PC-3 (cell line): ENCODE measurements at places on chromosomes 6 and 20. TPM values are rescaled to one million over a fixed set of nuclear protein-coding genes. Genes with fewer than 3 reads are reported as not detected.

The DEFB132 gene
- total RNA-seq = not detected in 2 replicates

DNA sequence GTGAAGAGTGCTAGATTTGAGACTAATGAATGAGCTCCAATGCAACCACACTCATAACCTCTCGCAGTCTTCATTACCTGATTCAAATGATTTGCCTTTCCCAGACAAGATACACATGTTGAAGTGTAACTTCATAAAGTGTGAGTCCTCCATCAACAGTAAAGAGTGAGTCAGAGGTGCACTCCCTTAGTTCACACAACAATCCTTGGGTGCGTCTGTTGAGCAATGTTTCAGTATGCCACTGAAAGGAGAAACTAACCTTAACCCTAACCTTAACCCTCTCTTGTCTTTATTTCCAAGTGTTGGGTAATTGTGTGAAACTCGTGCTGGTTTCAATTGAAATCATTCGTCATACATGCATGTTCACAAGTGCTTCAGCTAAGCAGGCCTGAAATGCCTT lies 21.0 kb upstream of the RIN2 start:
- H3K4me1 ChIP-seq = peaks cover 48% of the 10 kb centered on the region
- no peak overlapping the region for H3K4me3 ChIP-seq
- no peaks in the 10 kb centered on the region for H3K27me3 ChIP-seq
- peak overlapping the region; percentile 96 for H3K27ac ChIP-seq
- no peaks in the 10 kb centered on the region for H3K36me3 ChIP-seq

DNA sequence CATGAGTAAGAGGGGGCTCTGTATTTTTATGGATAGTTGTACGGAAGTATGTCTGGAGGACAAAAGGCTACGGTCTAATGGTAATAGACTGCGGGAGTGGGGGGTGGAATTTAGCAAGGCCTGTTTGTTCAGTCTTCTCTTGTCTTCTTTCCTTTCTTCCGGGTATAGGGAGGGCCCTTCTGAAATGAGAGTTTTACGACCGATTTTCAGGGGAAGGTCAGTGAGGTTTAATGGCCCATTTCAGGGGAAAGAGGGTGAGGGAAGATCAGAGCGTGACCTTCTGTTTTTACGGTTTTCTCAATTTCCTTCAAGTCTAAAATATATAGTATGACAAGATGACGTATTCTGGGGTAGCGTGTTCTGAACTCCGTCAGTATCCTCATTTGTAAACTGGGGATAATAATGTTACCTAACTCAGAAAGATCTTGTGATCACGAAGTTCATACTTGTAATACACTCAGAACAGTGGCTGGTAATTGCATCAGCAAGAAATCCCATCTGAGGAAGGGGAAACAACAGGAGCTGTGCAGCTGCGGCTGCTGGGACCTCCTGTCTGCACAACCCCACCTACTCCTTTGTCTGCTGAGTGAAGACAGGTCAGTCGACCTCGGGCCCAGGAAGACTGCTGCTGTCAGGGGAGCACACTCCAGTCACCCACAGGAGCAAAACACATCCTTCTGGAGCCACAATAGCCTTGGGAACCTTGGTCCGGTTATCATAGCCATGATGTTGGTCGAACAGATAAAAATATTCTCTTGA lies 90.4 kb downstream of the MAP3K7 start:
- no peak overlapping the region for H3K27ac ChIP-seq
- no peaks in the 10 kb centered on the region for H3K27me3 ChIP-seq
- H3K4me1 ChIP-seq = peaks cover 13% of the 10 kb centered on the region; the same call in 1 of the 2 replicates
- DNase-seq = no peak
- no peaks in the 10 kb centered on the region for H3K36me3 ChIP-seq

DNA sequence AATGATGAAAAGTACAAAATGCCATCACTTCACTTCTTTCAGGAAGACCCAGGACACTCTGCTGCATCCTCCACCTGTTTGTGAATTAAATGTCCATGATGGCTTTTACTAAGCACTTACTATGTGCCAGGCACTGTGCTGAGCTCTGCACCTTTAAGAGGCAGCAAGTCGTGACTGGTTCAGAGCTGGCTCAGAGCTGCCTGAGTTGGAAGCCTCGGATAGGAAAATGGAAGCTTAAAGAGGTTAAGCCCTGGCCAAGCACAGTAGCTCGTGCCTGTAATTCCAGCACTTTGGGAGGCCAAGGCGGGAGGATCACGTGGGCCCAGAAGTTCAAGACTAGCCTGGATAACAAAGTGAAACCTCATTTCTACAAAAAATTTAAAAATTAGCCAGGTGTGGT lies 95.6 kb downstream of the SNX5 start:
- no peak overlapping the region for H3K27ac ChIP-seq
- DNase-seq = no peak
- no peaks in the 10 kb centered on the region for H3K36me3 ChIP-seq
- no peak overlapping the region for H3K4me3 ChIP-seq
- peaks cover 17% of the 10 kb centered on the region for H3K4me1 ChIP-seq

The PPP1R3G gene
- total RNA-seq = 2.8 and 3.2 TPM in 2 replicates

The GNAS-AS1 gene
- total RNA-seq = 0.11 TPM in 1 of 2 replicates, not detected in the other

GRCh38 chr20:50724851-50725723 lies 6.3 kb upstream of the PARD6B start:
- peak overlapping the region; percentile 72 for H3K27ac ChIP-seq
- H3K27me3 ChIP-seq = no peaks in the 10 kb centered on the region
- peaks cover 35% of the 10 kb centered on the region for H3K4me1 ChIP-seq
- H3K4me3 ChIP-seq = peak overlapping the region; percentile 31; the same call in 1 of the 2 replicates
- peak; percentile 91 for DNase-seq
- H3K36me3 ChIP-seq = no peaks in the 10 kb centered on the region

DNA sequence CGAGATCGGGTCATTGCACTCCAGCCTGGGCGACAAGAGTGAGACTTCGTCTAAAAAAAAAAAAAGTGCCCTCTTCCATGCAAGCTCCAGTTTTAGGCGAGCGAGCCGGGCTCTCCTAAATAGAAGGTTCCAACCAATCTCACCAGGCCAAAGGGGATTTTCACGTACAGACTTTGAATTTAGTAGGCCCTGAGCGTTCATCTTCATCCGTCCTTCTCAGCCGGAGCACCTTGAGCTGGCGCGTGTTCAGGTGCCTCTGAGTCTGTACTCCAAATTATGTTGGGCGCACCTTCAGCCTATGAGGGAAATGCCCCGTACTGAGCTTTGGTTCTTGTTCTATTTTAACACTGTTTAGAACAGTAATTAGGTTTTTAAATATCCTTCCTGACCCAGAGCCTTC lies 817 bp upstream of the TAP2 start:
- H3K27me3 ChIP-seq = no peaks in the 10 kb centered on the region
- no peaks in the 10 kb centered on the region for H3K36me3 ChIP-seq
- peaks cover 25% of the 10 kb centered on the region for H3K4me1 ChIP-seq
- no peak overlapping the region for H3K27ac ChIP-seq

The TEAD3 gene
- 9.2 and 15.4 TPM in 2 replicates for total RNA-seq

GRCh38 chr6:16256781-16257180 lies 18.4 kb downstream of the GMPR start:
- no peaks in the 10 kb centered on the region for H3K27me3 ChIP-seq
- H3K4me3 ChIP-seq = no peak overlapping the region
- H3K4me1 ChIP-seq = no peaks in the 10 kb centered on the region
- H3K36me3 ChIP-seq = no peaks in the 10 kb centered on the region
- no peak for DNase-seq
- no peak overlapping the region for H3K27ac ChIP-seq

The UBE2C gene
- 251 and 304 TPM in 2 replicates for total RNA-seq

- no peaks in the 10 kb centered on the region for H3K36me3 ChIP-seq
- no peaks in the 10 kb centered on the region for H3K27me3 ChIP-seq
- H3K27ac ChIP-seq = no peak overlapping the region
- DNase-seq = peak; percentile 45
- H3K4me3 ChIP-seq = no peak overlapping the region
- peaks cover 45% of the 10 kb centered on the region for H3K4me1 ChIP-seq
Measured at GRCh38 chr6:131862476-131862875, 54.7 kb downstream of the ENPP1 start.

GRCh38 chr6:25975923-25976560 lies 13.4 kb downstream of the TRIM38 start:
- H3K27ac ChIP-seq = no peak overlapping the region
- no peak for DNase-seq
- H3K36me3 ChIP-seq = peaks cover 47% of the 10 kb centered on the region
- no peak overlapping the region for H3K4me3 ChIP-seq
- peaks cover 12% of the 10 kb centered on the region for H3K4me1 ChIP-seq

DNA sequence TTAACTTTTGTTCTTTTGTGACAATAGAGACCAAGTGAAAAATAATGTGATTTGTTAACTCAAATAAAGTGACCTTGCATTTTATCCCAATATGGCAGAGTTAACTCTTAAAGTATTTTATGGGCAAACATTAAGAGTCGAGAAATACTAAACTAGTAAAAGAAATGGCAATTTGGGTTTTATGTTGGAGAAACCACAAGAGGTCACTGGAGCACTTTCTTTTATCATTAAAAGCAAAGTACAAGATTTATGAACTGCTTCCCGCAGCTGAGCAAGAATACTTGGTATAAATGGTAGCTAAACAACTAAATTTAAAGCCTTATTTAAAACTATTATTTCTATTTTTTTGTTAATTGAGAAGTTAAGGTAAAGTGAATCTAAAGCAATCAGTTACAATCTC lies 33.5 kb upstream of the MCM9 start:
- H3K27ac ChIP-seq = no peak overlapping the region
- H3K4me1 ChIP-seq = no peaks in the 10 kb centered on the region
- no peaks in the 10 kb centered on the region for H3K27me3 ChIP-seq
- peak; percentile 37 for DNase-seq
- H3K36me3 ChIP-seq = no peaks in the 10 kb centered on the region

DNA sequence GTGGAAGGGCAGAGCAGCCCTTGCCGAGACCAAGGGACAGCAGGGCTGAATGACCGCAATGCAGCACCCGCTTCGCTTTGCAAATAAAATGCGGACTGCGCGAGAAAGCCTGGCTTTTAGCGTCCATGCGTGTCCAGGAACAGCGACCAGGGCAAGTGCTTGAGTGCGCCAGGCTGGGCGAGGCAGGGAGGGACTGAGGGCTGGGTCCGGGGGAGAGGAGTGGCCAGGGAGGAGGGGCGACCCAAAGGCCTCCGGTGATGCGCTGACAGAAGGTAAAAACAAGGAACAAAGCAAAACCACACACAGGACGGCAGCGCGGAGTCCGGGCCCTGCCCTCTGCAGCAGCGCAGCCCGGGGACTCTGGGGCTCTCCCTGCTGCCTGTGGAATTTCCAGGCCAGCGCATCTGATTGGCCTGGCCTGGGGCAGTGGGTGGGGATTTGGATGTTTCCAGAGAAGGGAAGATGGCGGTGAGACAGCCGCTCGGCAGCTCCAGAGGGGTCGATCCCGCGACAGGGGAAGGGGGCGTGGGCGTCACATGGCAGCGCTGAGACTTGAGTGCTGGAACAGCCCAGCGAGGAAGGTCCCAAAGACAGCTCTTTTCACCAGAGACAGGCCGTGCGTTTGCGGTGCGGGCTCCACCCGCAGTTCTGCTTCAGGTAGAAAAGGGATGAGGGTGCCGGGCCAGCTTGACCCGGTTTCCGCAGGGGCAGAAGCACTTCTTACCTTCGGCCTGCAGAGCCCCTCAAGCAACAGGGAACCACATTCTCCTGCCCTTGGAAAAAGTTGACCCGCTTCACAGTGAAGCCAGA lies 51.8 kb downstream of the SSR1 start:
- no peaks in the 10 kb centered on the region for H3K27me3 ChIP-seq
- DNase-seq = peak; percentile 95
- peak overlapping the region; percentile 75 for H3K4me3 ChIP-seq

The COL9A1 gene
- total RNA-seq = not detected in 2 replicates

- no peaks in the 10 kb centered on the region for H3K4me1 ChIP-seq
- no peak overlapping the region for H3K4me3 ChIP-seq
- H3K36me3 ChIP-seq = no peaks in the 10 kb centered on the region
Measured at GRCh38 chr6:163841326-163841725, 426.8 kb downstream of the QKI start.

The CGA gene
- not detected in 2 replicates for total RNA-seq

The FBXL4 gene
- total RNA-seq = 2.1 and 3.8 TPM in 2 replicates

DNA sequence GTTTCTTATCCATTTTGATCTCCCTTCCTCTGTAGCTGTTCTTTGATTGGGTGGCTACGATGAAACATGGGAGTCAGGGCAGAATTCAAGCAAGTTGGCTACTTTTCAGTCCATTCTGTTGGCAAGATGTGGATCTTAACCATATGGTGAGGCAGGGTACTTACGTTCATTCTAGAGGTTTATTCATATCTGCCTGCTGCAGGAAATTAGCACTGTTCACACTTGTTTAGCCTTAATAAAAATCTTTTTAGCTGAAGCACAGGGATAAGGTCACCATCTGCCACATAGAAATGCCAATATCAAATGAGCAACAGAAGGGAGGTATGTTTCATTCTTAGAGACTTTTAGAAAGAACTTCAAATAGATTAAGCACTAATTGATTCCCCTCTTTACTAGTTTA lies 83.9 kb downstream of the GRIK2 start:
- H3K27me3 ChIP-seq = no peaks in the 10 kb centered on the region
- no peaks in the 10 kb centered on the region for H3K36me3 ChIP-seq
- no peak overlapping the region for H3K27ac ChIP-seq
- no peaks in the 10 kb centered on the region for H3K4me1 ChIP-seq

DNA sequence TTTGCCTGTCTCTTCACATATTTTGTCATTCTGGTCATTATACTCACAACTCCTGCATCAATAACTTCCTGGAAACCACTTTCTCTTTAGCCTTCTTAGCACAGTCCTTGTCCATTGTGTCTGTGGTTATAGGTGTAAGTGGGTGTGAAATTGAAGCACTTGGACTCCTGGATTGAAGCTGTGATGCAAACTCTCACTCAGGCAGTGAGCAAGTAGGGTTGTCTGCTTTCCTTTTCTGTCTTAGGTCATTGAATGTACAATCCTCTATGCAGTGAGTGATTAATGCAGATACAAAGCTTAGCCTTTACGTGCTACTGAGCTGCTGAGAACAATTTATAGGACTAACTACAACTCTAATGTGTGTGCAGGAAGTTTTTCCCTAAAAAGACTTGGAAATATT lies 54.8 kb downstream of the ADGRB3 start:
- DNase-seq = no peak
- no peaks in the 10 kb centered on the region for H3K27me3 ChIP-seq
- H3K27ac ChIP-seq = no peak overlapping the region
- H3K4me1 ChIP-seq = no peaks in the 10 kb centered on the region
- H3K36me3 ChIP-seq = no peaks in the 10 kb centered on the region

- H3K27me3 ChIP-seq = no peaks in the 10 kb centered on the region
- no peak for DNase-seq
- no peak overlapping the region for H3K27ac ChIP-seq
Measured at GRCh38 chr6:32111424-32112066, 2.4 kb upstream of the TNXB start.

- H3K4me1 ChIP-seq = no peaks in the 10 kb centered on the region; the same call in 1 of the 2 replicates
- 0 out of 2 replicates have a peak overlapping the region, but pooled peaks have one; percentile 11 for H3K27ac ChIP-seq
- H3K36me3 ChIP-seq = no peaks in the 10 kb centered on the region
- peak; percentile 45 for DNase-seq
- H3K4me3 ChIP-seq = no peak overlapping the region
Measured at GRCh38 chr6:132084811-132085509, 133.8 kb upstream of the CCN2 start.

DNA sequence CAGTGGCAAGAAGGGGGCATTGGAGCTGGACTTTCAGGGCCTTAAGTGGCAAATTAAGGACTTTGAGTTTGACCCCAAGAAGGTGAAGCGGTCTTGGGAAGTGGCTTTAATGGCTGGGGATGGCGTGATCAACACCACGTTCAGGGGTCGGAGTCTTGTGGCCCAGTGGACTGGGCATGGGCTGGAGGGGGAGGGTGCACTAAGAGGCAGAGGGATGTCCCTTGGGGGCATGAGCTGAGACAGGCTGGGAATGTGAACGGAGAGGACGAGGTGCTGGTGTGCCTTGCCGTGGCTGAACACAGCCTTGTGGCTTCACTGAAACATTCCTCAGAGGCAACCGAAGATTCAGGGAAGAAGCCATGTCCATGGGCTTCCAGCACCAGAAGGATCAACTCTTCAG lies 227.0 kb downstream of the SYNDIG1 start:
- no peaks in the 10 kb centered on the region for H3K4me1 ChIP-seq
- no peak for DNase-seq
- H3K36me3 ChIP-seq = no peaks in the 10 kb centered on the region
- peaks cover 88% of the 10 kb centered on the region for H3K27me3 ChIP-seq
- no peak overlapping the region for H3K27ac ChIP-seq

The HDGFL1 gene
- total RNA-seq = not detected in 2 replicates
